ENCODE measurements at places on chromosomes 1 and 21.

DNA sequence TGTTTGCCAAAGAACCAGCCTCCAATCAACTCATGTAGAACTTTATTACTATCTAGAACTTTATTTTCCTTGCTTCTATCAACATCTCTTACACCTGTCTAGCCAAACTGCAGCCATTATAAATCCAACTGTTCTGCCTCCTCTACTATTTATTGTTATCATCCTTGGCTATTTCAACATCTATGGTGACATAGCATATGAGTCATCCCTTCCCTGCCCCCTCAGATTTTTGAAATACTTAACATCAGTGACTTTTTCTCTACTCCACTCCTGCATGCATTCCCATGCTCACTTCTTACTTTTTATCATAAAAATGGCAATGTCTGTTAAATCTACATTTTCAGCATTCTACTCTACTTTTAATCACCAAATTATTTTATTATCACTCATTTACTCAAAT, 544.9 kb upstream of the NEGR1 start:
- DNase-seq, result no peak

DNA sequence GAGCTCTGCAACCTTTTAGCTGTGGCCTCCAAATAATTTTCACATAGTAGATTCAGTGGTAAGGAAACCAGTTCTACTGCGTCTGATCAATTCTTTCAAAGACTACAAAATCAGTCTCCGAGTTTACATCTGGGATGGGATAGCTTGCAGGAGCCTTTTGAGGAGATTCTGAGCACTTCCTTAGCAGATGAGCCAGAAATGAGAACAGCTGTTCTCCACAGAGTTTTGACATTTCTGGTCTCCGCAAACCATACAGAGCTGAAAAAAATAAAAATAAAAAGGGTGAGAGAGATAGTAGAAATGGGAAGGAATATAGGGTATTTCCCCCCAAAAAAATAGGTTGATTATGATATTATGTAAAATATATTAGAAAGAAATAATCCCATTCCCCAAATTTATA, 119.3 kb downstream of the LYPLAL1 start:
- DNase-seq, result no peak

- peak; percentile 64 for DNase-seq
Measured at GRCh38 chr21:32940079-32941014, 85.4 kb upstream of the OLIG2 start.

DNA sequence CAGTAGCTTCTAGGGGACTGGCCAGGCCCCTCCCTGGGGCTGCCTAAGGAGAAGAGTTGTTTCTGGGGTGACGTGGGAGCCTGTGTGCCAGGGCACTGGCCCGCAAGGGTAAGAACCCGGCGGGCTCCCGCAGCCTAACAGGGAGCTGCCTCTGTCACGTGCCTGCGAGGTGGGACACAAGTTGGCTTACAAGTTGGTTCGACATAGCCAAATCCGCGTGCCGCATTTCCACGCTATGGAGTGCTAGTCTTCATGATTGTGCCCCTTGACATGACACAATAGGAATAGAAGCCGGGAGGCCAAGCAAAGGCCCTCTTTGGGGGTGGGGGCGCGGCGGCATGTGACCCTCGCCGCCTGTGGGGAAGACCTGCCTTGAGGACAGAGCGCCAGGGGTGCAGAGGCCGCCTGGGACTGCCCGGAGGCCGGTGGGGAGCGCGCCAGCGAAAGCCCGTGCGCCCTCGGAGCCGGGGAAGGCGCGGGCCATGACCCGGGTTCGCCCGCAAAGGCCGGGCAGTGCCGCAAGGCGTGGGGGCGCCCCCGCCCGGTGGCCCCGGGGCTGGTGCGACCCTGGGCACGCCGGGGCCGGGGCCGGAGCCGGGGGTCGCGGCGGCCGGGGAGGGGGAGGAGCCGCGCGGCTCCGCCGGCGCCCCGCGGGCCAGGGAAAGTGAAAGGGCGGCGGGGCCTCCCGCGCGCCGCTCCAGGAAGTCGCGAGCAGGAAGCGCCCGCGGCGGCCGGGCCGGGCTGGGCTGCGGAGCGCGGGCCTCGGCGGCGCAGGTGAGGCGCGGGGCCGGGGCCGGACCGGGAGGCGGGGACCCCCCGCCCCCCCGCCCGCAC, at the start of gene SLC37A1:
TSS of gene SLC37A1 (plus strand) at position 702 of the 834 bp plus-strand sequence. CDS start 4,603 bp downstream, outside the sequence.
- peak; percentile 86 for DNase-seq

DNA sequence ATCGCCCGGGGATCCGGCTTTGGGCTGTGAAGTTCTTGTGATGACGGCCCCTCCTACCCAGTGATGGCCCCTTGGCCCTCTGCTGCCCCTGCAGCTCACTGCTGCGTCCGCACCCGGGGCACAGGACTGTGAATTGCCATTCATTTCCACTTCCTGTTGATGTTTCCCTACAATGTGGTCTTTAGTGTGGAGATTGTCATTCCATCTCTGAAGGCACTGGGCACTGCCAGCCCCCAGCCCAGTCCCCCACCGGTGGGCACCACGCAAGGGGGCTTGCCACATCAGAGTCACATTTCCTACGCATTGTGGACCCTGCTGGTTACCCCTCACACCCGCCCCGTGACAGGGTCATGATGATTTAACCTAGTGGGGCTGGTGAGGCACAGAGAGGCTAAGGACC, 2.5 kb upstream of the MX2 start:
- peak; percentile 80 for DNase-seq

DNA sequence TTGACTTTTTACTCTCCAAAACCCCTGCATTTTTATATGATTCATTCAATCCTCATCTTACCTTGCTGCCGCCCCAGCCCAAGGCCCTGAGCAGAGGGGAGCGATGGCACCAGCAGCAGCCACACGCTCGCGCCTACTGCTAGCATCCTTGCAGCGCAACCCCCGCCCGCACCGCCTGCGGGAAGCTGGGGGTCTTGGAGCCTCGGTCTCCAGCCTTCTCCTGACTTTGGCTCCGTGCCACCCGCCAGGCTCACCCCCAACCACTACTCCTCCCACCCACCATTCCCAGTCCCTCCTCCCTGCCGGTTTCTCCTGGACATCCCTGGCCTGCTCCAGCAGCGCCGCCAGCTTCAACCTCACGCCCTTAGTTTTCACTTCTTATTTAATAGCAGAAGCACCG, 76.6 kb downstream of the RPE65 start:
- DNase-seq, result no peak

All from lower leg skin (tissue), 4 donors.